ENCODE measurements at places on chromosomes 16 and 17.

GRCh38 chr16:10896723-10897122 lies 19.7 kb downstream of the CIITA start:
- no peak for DNase-seq

GRCh38 chr17:48630925-48631692 lies 5.0 kb upstream of the HOXB9 start:
- DNase-seq, result no peak

DNA sequence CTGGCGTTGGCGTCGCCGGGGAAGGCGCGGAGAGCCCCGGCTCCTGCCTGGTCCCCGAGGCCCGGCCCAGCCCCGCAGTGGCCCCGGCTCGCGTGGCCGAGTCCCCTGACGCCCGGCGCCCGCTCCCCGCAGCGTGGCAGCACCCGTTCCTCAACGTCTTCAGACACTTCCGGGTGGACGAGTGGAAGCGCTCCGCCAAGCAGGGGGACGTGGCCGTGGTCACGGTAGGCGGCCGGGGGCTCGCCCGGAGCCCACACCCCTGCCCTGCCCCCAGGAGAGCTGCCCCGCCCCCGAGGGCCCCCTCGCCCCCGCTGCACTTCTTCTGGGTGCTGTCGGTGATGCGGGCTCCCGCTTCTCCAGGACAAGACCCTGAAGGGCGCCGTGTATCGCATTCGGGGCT lies 466 bp downstream of the WDR90 start:
- no peak for DNase-seq

DNA sequence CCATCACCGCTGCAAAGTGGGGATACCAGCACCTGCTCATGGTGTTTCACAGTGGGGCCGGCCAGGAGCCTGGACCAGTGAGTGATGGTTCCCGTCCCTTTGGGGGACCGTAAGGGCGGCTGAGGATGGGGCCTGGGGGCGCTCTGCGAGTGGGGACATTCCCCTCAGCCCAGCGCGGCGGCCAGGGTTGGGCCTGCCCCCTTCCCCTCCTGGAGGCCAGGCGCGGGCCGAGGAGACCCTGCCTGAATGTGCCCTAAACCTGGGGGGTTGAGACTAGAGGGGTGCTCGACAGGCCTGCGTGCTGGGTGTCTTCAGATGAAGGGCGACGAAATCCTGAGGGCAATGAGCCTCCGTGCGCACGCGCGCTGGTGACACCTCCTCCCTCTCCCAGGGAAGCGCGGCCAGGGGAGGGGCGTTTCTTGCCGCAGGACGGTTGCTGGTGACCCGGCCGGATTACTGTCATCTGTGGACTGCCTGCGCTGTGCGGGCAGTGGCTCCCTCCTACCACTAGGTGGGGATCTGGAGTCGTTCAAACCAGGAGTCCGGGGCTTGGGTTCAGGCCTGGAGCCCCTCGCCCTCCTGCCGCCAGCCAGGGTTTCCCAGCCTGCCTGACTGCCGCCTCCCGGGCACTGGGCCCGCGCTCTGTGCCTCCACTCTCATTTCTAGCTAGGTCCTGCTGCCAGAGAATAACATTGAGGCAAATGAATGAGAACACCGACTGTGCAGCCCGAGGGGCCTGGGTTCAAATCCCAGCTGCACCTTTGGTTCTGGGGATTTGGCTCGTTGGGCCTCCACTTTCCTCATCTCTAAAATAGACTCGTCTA lies 17.1 kb downstream of the TBX2 start:
- peak; percentile 77 for DNase-seq

DNA sequence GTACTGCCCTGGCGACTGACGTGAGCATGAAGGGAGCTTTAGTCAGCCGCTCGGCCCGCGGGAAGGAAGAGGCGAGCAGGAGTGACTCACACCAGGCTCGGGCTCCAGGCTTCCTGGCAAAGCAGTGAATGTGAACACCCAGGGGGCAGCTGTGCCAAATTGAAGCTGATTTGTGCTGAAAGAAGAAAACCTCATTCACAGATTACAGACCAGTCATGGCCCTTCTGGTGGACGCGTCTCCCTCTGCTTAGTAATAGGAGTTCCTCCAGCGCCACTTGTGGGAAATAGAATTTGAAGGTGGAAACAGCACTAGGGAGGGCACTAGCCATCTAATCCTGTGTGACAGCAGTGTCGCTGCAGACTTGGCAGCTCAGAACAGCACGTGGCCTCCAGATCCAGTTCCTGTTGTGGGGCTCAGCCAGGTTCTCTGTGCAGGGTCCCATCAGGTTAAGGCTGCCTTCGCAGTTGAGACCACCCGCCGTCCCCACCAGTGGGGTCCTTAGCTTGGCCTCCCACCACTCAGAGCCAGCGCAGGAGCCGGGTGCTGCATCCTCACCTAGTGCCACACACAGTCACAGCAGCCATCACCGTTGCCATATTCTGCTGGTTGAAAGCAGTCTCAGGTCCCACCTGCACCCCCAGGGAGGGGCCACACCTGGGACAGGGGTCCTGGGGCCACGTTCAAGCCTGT lies 164.5 kb upstream of the CHMP6 start:
- DNase-seq, result peak; percentile 85

DNA sequence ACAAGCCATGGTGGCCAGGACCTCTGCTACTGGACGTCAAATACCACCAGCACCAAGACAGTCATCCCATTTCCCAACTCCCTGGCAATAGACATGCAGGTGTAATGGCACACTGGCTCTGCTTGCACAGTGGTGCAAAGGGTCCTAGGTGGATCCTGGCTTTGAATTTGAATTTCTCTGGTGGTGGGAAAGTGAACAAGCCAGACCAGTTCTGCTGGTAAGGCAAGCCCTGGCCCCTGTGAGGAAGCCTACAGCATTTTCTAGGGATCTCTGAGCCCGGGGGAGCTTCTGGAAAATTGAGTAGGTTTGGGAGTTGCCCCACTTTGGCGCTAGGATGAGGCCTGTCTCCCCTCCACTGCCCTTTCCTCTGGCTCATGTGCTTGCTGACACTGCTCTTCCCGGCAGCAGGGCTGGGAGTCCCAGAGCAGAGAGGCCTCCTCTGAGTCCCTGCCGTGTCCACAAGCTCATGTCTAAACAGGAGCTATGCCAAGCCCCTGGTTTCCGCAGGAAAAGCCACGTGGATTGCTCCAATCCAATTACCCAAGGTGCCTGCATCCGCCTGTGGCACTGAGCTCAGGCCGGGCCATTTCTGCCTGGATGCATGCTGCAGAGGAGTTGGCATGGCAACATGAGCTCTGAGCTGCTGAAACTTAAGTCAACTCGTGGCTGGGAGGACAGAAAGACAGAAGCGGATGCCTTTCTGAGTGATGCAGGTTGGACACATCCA lies 67.0 kb downstream of the PRMT7 start:
- DNase-seq, result peak; percentile 89

DNA sequence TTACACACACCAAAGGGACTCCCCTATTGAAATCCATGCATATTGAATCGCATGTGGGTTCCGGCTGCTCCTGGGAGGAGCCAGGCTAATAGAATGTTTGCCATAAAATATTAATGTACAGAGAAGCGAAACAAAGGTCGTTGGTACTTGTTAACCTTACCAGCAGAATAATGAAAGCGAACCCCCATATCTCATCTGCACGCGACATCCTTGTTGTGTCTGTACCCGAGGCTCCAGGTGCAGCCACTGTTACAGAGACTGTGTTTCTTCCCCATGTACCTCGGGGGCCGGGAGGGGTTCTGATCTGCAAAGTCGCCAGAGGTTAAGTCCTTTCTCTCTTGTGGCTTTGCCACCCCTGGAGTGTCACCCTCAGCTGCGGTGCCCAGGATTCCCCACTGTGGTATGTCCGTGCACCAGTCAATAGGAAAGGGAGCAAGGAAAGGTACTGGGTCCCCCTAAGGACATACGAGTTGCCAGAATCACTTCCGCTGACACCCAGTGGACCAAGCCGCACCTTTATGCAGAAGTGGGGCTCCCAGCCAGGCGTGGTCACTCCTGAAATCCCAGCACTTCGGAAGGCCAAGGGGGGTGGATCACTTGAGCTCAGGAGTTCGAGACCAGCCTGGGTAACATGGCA lies 2.2 kb downstream of the GAA start:
- DNase-seq, result no peak

DNA sequence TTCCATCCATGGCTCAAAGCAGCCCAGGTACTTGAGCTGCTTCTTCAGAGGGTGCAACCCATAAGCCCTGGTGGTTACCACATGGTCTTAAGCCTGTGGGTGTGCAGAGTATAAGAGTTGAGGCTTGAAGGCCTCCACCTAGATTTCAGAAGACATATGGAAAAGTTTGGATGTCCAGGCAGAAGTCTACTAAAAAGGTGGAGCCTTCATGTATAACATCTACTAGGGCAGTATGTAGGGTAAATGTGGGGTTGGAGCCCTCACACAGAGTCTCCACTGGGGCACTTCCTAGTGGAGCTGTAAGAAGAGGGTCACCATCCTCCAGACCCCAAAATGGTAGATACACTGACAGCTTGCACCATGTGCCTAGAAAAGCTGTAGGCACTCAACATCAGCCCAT lies 120.9 kb downstream of the HS3ST3A1 start:
- DNase-seq, result no peak

GRCh38 chr17:41539071-41539492 lies 11.0 kb upstream of the KRT19 start:
- DNase-seq, result no peak

GRCh38 chr17:8176197-8176940 lies at the start of gene TMEM107:
TMEM107 (minus strand) TSS chr17:8176380; CDS start chr17:8176286, 94 bp downstream.
- peak; percentile 91 for DNase-seq

- no peak for DNase-seq
Measured at GRCh38 chr17:1634841-1635650, 6.4 kb upstream of the SLC43A2 start.

DNA sequence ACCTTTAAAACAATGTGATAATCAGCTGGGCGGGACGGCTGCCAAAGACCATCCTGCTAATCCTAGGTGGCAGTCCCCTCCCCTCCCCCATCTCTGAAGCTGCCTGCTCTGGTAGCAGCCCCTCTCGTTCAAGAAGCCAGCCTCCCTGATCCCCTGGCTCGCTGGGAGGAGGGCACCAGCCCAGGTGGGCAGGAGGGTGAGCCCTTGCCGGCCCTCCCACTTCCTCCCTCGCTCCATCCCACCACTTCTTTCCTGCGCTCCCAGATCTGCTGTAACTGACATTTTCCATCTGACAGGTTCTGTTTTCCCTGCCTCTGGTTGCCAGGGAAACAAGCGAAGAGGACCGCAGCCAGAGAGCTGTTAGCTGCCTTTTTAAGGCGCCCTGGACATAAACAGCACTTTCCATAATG lies 155.7 kb upstream of the TNRC6C start:
- DNase-seq, result peak; percentile 94

GRCh38 chr16:83345846-83346640 lies 461.7 kb upstream of the HSBP1 start:
- peak; percentile 74 for DNase-seq

DNA sequence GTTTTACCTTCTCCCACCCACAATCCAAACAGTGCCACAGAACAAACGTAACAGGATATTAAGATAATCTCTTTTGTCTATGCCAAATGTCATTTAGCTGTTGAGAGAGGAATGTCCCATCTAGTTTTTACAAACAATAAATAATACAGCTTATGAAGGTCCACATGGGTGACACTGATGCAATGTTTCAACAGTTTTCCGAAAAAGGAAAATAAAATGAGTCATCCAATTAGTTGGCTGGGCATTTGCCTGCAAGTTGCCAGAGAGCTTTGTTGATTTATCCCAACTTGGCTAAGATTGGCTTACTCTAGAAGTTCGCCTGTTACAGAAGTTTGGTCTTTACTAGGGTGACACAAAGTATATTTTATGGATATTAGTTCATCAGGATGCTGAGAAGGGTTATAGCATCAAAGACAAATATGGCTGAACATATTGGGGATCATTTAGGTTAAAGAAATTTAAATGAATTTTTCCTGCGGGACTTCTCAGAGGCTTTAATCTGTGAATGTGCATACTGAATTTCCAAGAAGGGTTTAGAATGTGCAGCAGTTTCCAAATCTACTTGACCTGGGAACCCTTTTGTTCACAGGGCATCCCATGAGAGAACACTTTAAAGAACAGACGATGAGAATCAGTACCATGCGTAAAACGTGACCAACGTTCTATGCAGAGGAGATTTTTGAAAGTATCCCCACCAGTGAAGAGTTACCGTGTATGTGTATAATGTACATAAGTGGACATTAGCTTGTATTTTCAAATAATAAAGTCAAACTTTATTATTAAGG lies 73.1 kb downstream of the CDH13 start:
- DNase-seq, result no peak
